Camera-type eye (tissue), 1 donor: ENCODE measurements at places on chromosomes 5 and 9. TPM values are rescaled to one million over a fixed set of nuclear protein-coding genes. Genes with fewer than 3 reads are reported as not detected.

GFI1B gene
- 1.4 TPM for total RNA-seq

TMEM215 gene
- 52.2 TPM for total RNA-seq

PCDHB3 gene
- 10.6 TPM for total RNA-seq

DENND1A gene
- total RNA-seq: 42.5 TPM

TMEM171 gene
- 1.6 TPM for total RNA-seq

SLC34A1 gene
- total RNA-seq: not detected

FAT2 gene
- total RNA-seq: 3.8 TPM

AGXT2 gene
- not detected for total RNA-seq

CCL27 gene
- not detected for total RNA-seq

ADRB2 gene
- total RNA-seq: 3.8 TPM

KIF12 gene
- total RNA-seq: 0.93 TPM

TMED7 gene
- 114 TPM for total RNA-seq

SPINK9 gene
- not detected for total RNA-seq

IL3 gene
- total RNA-seq: not detected

GDF9 gene
- 1.1 TPM for total RNA-seq

HMCN2 gene
- 6.0 TPM for total RNA-seq

PKD2L2 gene
- not detected for total RNA-seq

CLIC3 gene
- total RNA-seq: 1.1 TPM

PCDHGA8 gene
- 10.1 TPM for total RNA-seq

ELAVL2 gene
- total RNA-seq: 37.8 TPM

NSD1 gene
- total RNA-seq: 111 TPM

ERBIN gene
- 158 TPM for total RNA-seq

ADGRD2 gene
- not detected for total RNA-seq

PRDM9 gene
- not detected for total RNA-seq

PCDHA9 gene
- 4.6 TPM for total RNA-seq

DOCK2 gene
- total RNA-seq: 7.8 TPM

PCDHB16 gene
- total RNA-seq: 9.2 TPM

N4BP3 gene
- 10.6 TPM for total RNA-seq

CA9 gene
- 0.88 TPM for total RNA-seq

ERMP1 gene
- total RNA-seq: 34.1 TPM

DMRT3 gene
- 0.22 TPM for total RNA-seq

FABP6 gene
- not detected for total RNA-seq

C1QTNF3 gene
- total RNA-seq: 65.3 TPM

IQGAP2 gene
- 57.8 TPM for total RNA-seq

PCDHB5 gene
- 8.4 TPM for total RNA-seq

SPINK7 gene
- total RNA-seq: not detected

CD74 gene
- total RNA-seq: 69.4 TPM

MORN5 gene
- 1.4 TPM for total RNA-seq

PRSS3 gene
- not detected for total RNA-seq

ABCA1 gene
- 64.8 TPM for total RNA-seq

LRRC26 gene
- total RNA-seq: 1.7 TPM

RFK gene
- total RNA-seq: 32.6 TPM

SYK gene
- total RNA-seq: 5.9 TPM

GIN1 gene
- total RNA-seq: 21.7 TPM

ANKS6 gene
- total RNA-seq: 17.0 TPM

HCN1 gene
- total RNA-seq: 31.2 TPM

ARL14EPL gene
- not detected for total RNA-seq

SIT1 gene
- total RNA-seq: not detected

TSSK1B gene
- 0.38 TPM for total RNA-seq

FGFR4 gene
- total RNA-seq: 8.6 TPM

LRRC14B gene
- 4.1 TPM for total RNA-seq

PCDHGA11 gene
- 19.0 TPM for total RNA-seq

IFNA21 gene
- total RNA-seq: not detected

PCDH12 gene
- total RNA-seq: 8.6 TPM

CTXN3 gene
- 4.0 TPM for total RNA-seq

SELENOP gene
- 304 TPM for total RNA-seq

FOXD4L3 gene
- not detected for total RNA-seq
